HepG2 (cell line): ENCODE measurements at places on chromosomes 12 and 14.

DNA sequence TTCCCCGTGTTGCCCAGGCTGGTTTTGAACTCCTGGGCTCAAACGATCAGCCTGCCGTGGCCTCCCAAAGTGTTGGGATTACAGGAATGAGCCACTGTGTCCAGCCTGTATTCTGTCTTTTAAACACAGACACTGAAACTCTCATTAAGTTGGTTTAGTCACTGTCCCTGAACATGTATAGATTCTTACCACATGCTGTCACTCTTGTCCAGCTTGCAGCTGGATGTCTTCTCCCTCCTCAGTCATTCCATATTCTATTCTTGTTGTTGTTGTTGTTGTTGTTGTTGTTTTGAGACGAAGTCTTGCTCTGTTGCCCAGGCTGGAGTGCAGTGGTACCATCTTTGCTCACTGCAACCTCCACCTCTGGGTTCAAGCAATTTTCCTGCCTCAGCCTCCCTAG is 12.3 kb upstream of the ATP5MC2 start:
- no peak for DNase-seq

- no peak for DNase-seq
Observed at GRCh38 chr12:107780298-107780697, 5.8 kb downstream of the ASCL4 start.

DNA sequence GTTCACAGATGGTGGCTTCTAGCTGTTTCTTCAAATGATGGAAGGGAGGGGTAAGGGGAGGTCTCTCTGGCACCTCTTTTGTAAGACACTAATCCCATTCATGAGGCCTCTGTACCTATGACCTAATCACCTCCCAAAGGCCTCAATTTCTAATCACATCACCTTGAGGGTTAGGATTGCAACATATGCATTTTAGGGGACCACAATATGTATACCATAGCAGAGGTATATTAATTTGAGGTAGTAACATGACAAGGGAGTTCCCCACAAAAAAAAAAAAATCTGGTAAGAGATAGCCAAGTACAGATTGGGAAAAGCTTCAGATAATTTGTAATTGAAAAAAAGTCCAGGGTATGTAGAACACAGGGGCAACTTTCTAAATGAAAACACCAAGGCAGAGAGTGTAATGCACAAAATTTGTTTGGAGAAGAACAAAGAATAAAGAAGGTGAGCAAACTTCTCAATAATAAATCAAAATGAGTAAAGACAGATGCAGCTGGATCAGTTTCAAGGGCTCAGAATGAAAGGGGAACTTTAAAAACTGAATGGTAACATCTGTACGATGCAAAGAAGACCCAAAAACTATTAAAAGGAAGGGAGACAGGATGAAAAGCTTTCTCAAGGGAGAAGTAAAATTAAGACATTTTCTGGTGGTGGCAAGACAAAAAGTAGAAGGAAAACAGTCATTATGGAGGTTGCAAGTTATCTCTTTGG is 125.5 kb upstream of the DCN start:
- no peak for DNase-seq

- peak; percentile 65 for DNase-seq
Observed at GRCh38 chr12:120439646-120440247, 1.8 kb downstream of the COX6A1 start.

GRCh38 chr12:126545411-126545810 is 1480.2 kb downstream of the AACS start:
- no peak for DNase-seq

- DNase-seq, result no peak
Observed at GRCh38 chr12:123468786-123469185, 10.8 kb downstream of the SNRNP35 start.

DNA sequence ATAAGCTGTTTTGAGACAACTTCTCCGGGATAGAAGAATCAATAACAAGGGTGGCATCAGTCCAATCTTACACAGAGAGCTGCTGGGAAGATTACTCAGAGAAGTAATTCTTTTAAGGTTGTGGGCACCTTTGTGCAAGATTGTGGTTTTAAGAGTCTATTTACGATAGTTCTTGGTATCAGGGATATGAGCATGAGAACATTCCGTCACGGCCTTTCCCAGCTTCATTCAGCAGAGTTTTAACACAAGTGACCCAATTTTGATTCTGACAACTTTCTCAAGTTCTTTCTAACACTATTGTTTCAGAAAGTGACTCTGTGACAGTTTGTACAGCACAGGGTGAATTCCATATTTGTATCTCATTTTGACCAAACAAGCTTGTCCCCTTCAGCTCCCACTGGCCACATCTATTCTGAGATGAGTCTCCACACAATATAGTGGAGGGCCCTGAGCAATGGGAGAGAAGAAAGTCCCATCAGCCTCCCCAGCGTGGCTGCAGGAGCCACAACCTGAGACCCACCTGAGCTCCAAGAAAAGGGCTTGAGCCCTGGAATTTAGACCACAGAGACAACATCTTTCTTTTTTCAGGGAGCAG is 869.2 kb downstream of the TMEM121 start:
- DNase-seq, result no peak

DNA sequence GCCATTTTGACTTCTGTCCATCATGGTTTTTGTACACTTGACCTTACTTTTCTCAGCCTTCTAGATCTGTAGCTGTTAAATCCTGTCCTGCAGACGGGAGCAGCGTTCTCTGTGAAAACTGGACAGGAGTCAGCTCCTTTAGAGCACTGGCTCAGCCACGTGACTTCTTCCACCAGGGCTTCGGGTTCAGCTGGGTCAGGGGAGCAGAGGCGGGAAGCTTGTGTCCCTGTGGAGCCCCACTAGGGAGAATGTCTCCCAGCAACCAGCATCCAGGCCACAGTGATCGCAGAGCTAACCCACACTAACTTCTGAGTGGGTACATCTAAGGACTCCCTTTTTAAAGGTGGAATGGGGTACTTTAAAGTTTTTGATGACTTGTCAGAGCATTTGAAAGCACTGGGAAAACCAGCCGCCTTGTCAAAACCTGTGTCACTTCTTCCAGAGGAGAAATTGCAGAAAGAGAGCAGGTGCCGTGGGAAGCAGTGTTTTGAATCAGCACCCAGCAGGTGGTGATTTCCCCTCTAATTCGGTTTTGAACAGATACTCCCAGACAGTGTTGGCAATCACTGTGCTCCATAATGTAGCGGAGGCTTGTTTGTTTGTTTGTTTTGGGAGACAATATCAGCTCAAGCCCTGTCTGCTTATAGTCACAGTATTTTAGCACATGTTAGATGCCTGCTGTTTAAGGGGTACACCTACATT is 17.9 kb downstream of the DERA start:
- no peak for DNase-seq
